Activated CD4-positive, CD25-positive, alpha-beta regulatory T cell (primary cell): ENCODE measurements at places on chromosomes 2 and 18.

GRCh38 chr2:99600981-99601651, 111.3 kb upstream of the REV1 start:
- DNase-seq, result no peak

DNA sequence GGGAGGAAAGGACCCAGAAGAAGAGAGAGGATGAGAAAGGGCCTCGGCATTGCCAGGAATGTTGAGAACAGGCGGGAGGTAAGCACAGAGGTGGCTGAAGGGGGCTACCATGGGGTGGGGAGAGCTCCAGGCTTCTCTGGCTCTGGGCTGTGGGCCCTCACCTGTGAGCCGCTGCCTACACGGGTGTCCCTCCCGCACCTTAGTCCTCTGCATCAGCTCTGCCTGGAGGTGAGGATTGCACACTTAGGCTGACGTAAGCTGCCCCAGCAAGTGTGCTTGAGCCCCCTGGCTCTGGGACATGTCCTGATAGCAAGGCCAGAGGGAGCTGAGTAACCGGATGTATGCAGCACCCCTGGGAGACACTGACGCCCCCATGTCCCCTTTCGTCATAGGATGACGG, 33.9 kb downstream of the TMEM18 start:
- DNase-seq, result no peak

GRCh38 chr2:199734651-199735050, 116.3 kb downstream of the FTCDNL1 start:
- no peak for DNase-seq

- no peak for DNase-seq
Observed at GRCh38 chr2:108613261-108614042, 79.2 kb downstream of the LIMS1 start.

DNA sequence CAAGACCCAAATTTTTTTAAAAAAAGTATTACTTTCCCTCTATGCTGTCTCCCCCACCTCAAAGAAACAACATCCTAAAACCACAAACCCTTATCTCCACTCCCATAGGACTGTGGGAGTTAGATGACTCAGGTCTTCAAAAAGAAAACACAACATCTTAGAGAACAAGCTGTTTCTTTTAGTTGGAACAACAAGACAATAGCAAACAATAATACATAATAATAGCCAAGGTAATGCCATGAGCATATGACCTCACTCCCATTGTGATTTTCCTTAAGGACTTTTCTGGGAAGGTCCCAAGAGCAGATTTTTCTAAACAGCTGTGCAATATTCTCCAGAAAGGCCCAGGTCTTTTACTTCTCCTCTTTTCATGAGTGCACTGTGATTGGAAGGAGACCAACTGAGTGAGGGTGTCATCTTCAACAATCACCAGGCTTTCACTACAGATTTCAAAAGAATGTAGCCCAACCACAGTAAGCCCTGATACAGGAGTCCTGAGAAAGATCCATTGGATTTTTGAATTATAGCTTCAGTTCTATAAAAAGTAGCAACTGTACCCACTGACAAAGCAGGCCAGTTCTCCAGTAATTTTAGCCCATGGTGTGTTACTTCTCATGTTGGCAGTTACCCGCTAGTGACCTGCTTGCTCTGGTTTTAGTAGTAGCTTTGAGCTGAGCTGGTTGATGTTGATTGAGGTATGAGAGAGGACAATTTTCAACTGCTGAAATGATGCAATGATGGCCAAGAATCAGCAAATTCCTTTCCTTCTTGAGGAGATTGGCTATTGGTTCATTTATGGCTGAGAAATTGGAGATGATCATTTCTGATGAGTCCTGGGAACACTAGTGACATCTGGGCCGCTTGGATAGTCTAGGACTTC, 144.5 kb upstream of the TCF4 start:
- DNase-seq, result no peak

- DNase-seq, result no peak
Observed at GRCh38 chr2:25817630-25818029, 60.7 kb downstream of the ASXL2 start.

- DNase-seq, result no peak
Observed at GRCh38 chr2:2172516-2172915, 158.6 kb downstream of the MYT1L start.

GRCh38 chr2:193965263-193965662, 1691.8 kb upstream of the SLC39A10 start:
- DNase-seq, result no peak

DNA sequence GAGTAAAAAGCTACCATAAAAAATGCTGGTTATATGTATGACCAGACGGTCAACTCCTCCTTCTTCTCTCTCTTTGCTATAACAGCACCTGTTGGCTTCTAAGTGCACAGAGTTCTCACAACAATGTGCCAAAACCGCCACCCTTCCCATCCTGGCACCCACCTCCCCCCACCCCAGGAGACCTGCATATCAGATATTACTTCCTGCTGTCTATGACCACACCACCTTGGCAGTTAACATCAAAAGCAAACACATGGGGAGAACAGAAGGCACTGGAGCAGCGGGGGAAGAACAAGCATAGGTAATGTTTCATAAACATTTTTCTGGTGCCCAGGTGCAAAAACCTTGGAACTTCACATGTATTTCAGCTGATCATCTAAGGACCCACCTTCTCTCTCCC, 15.5 kb downstream of the SPRED2 start:
- DNase-seq, result no peak

GRCh38 chr2:75589391-75590105, 28.8 kb upstream of the EVA1A start:
- no peak for DNase-seq

- no peak for DNase-seq
Observed at GRCh38 chr2:9238591-9239326, 32.1 kb downstream of the ASAP2 start.

DNA sequence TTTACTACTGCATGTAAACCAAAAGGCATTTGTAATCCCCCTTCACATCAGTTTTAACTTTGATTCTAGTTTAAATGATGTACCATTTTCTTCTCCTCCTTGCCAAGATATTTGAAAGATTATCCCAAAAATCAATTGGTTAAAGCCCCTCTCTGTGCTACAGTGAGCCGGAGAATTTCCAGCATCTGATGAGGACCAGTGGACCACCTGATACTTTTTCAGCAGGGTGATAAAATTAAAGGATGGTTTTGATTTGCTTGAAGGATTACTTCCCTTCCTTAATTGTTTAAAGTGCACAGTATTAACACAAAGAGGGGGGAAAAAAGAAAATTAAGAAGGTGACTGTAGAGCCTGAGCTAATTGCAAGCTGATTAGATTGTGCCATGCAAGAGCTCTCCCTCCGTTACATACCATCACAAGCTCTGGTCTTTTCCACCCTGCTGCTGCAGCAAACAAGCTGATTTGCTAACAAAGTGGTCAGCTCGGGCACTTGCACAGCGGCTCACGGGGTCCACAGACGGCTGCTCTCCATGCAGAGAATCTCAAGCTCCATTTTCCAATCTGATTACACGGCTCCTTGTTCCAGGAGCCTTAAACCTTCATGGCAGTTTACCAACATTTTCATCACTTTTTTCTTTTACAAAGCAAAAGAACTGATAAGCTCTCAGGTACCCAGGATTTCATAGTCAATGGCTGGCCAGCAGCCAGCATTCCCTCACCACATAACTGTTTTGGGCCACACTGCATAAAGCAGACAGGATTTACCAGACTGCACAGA, 22.1 kb downstream of the FIGN start:
- no peak for DNase-seq

- no peak for DNase-seq
Observed at GRCh38 chr2:67825476-67825875, 237.3 kb downstream of the C1D start.

- DNase-seq, result no peak
Observed at GRCh38 chr2:63050334-63051041, at the start of gene OTX1. Gene OTX1 (plus strand): TSS chr2:63050830. CDS start chr2:63052991, 2,161 bp downstream.

DNA sequence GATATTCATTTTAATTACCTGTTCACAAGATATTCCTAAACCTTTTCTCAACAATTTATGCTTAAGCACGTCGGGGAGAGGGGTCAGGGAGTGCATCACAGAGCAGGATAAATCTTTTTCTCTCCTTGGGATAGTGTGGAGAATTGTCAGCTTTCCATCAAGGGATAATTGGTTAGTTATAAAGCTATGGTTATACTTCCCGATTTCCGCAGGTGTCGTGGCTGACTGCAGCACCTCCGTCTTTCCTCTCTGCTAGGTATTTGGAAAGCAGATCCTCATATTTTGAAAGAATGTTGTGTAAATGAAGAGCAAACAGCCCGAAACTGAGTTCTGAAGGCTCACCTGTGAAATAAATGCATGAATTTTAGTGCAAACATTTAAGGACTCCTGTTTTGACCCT, 778 bp downstream of the DYNC2LI1 start:
- no peak for DNase-seq
